Stimulated activated CD4-positive, alpha-beta T cell treated with anti-CD3 and anti-CD28 coated beads, Interleukin-15, amount 100 ng/mL, for 24 hours (primary cell): ENCODE measurements at places on chromosomes 3 and 15.

DNA sequence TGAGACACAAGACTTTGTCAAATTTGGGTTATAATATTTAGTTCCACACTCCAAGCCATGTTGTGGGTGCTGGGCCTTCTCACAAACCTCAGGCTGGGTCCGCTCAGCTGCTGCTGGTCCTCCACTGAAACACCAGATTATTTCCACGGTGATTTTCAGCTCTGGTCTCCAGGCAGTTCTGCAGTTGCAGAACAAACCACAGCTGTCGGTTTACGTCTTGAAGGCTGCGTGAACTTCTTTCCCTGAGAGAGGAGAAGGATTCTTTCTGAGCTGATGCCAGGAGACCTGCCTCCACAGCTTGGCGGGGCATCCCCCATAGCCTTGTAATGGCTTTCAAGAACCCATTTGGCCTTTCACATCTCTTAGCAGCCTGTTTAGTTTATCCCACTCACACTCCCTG, 16.2 kb downstream of the GALNT15 start:
- DNase-seq: no peak

DNA sequence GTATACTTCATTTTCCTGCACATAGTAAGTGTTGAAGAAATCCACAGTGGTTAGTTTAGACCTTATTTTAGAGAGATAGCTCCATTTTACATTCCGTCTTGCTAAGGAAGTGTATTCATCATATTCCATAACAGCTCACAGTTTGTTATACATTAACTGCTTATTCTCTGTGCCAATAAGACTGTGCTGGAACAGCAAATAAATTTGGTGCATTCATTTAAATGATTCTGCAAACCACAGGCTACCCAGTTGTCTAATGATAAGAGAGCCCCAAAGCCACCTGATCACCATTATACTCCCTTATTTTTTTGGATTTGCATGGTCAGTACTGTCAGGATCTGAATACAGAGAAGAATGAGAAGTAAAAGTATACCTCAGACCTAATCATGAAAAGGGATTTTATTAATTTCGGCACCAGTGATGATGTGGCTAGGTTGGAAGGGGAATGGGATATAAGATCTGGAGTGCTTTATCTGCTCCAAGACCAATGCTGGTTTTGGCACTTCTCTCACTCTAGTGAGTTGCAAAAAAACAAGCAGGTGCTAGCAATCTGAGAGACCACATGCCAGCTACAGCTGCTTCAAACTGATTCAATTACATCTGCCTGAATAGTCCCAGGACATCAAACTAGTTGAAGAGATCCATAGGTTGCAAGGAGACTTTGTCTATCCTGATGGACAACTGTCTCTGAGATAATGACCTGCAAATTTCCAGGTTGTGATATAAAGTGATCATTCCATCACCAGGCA, 254.8 kb downstream of the ZBTB20 start:
- DNase-seq: no peak

GRCh38 chr3:65919826-65920225, 118.9 kb downstream of the MAGI1 start:
- no peak for DNase-seq

- peak; percentile 25 for DNase-seq
These were observed 47.0 kb downstream of the MTHFS start for GRCh38 chr15:79849789-79850188.

GRCh38 chr3:159229116-159229680, 427.3 kb downstream of the MFSD1 start:
- DNase-seq: no peak

DNA sequence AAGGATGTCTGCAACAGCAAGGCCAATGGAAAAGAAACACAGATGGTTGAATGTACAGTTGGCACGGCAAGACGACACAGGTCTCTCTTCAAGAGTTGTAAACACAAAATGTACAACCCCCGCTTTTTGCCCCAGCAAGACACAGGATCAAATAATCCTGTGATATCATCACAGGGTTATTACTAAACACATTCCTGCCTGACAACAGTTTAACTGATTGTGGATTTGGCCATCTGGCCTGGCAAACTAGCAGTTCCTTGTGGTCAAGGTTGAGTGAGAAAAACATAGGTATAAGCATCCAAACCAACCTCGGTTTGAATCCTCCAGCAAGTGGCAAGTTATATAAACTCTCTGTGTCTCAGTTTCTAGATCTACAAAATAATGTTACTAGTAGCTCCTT, 23.4 kb downstream of the PARP16 start:
- DNase-seq: no peak

DNA sequence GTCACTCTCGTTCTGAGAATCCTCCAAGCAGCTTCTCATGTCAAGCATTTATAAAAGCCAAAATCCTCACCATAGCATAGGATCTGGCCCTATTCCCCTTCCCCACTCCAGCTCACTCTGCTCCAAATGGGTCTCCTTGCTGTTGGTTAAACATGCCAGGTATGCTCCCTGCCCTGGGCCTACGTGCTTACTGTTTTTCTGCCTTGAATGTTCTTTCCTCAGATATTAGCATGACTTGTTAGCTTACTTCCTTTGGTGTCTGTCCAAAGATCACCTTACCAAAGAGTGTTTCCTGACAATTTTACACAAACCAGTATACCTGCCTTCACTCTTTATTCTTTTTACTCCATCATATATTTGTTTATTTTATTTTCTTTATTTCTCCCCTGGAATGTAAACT, 33.1 kb upstream of the MYO5C start:
- DNase-seq: no peak

GRCh38 chr15:69610858-69611257, 158.2 kb downstream of the RPLP1 start:
- no peak for DNase-seq

GRCh38 chr3:43786102-43786501, 95.4 kb downstream of the ABHD5 start:
- DNase-seq: no peak

GRCh38 chr15:32106401-32107381, 76.4 kb downstream of the CHRNA7 start:
- no peak for DNase-seq

DNA sequence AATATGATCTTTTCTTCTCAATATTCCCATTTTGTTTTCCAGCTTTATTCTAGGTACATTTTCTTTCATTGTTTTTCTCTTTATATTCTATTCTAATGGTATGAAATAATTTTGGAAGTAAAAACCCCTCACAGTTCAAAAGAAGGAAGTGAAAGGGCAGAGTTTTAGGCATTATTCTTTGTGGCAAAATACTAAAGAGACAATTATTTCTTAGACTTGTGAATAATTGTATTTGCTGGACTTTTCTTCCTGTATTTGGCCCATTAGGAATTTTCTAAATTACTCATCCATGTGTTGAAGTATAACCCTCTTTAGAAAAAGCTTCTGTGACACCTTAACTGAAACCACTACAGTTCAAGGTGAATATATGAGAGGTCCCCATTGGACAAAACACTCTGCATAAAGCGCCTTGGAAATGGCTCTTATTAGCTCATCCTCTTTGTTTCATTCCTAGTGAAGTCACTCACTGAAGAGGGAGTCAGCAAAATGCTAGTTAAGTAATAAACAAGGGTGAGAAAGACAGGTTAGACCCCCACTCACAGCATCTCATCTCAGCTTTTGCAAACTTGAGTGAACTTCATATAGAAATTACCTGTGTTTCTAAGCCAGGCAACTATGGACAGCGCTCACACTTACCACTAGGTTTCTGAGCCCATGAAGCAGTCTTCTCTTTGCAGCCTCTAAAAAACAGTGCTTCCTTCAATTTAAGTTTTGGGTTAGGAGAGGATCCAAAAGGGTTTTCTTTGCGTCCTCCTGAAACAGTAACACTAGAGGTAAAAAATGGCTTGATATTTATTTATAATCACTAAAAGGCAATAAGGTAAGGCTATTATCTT, 327.5 kb downstream of the ARPP21 start:
- DNase-seq: no peak

DNA sequence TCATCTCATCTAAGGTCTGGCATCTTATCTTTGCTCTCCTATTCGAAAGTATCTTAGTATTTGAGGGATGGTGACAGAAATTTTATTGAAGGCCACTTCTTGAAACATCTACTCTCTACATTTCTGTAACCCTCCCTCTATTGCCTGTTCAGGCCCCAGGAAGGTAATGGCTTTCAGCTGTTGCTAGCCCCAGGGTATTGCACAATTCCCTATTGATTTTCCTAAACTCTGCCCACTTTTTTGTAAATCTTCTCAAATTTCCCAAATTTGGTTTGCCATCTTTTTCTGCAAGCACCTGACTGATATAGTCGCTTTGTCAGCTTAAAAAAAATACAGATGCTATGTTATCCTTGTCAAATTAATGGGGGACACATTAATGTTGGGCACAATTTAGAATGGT, 242.1 kb downstream of the RAP2B start:
- DNase-seq: no peak

- no peak for DNase-seq
These were observed 75.1 kb downstream of the VGLL4 start for GRCh38 chr3:11568503-11569155.

DNA sequence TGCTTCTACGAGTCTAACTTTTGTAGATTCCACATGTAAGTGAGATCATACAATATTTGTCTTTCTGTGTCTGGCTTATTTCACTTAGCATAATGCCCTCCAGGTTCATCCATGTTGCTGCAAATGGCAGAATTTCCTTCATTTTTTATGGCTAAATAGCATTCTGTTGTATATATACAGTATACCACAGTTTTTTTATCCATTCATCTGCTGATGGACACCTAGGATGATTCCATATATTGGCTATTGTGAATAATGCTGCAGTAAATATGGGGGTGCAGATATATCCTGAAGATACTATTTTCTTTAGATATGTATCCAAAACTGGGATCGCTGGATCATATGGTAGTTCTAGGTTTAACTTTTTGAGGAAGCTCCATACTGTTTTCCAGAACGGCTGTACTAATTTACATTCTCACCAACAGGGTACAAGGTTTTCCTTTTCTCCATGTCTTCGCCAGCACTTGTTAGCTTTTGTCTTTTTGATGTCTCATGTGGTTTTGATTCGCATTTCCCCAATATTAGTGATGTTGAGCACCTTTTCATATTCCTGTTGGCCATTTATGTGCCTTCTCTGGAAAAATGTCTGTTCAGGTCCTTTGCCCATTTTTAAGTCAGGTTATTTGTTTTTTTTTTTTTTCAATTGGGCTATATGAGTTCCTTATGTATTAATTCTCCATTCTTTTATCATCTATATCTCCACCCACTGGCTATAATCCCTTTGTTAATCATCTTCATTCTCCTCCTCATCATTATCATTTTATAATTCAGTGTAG, 26.9 kb downstream of the CHCHD4 start:
- no peak for DNase-seq

- DNase-seq: no peak
These were observed 474.0 kb downstream of the EPHB1 start for GRCh38 chr3:135268941-135269532.

- DNase-seq: no peak
These were observed 8.3 kb upstream of the SLC9C1 start for GRCh38 chr3:112302150-112302830.

DNA sequence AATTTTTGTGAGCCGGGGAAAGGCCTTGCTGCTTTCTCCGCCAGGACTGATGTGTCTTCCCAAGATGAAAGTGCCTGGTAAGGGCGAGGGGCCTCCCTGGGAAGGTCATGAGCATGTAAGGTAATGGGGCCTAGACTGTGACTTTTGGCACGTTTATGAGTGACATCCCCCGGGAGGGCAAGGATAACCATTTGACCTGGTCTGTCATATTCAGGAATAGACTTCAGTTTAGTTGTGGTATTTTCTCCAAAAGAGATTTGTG, 631 bp upstream of the CNBP start:
- peak; percentile 51 for DNase-seq

- no peak for DNase-seq
These were observed 170.9 kb downstream of the UNC13C start for GRCh38 chr15:54149115-54149531.

DNA sequence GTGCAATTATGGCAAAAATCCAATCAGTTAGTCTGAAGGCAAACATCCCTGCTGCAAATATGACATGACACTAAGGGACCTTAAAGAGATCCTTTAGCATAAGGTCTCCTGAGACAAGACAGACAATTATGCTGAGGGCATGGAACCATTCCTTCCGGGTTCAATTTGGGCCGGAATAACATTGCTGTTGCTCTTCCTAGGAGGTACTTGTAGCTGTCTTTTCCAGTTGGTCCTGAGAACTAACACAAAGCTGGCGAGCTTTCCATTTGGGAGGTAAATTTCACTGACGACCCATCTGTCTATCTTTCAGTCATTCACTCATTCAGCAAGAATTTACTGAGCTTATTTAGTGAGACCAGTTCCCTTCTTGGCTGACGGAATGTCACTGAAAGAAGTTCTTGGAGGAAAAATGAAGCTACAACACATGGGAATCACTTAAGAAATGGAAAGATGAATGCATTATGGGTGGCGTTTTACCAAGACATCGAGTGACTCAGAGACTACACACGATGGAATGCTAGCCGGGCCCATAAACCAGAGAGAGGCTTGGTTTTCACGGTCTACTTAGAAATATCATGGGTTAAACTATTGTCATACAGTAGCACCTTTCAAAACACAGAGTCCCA, 215.5 kb downstream of the PDZRN3 start:
- DNase-seq: no peak

- no peak for DNase-seq
These were observed 79.9 kb upstream of the LMCD1 start for GRCh38 chr3:8421711-8422110.

DNA sequence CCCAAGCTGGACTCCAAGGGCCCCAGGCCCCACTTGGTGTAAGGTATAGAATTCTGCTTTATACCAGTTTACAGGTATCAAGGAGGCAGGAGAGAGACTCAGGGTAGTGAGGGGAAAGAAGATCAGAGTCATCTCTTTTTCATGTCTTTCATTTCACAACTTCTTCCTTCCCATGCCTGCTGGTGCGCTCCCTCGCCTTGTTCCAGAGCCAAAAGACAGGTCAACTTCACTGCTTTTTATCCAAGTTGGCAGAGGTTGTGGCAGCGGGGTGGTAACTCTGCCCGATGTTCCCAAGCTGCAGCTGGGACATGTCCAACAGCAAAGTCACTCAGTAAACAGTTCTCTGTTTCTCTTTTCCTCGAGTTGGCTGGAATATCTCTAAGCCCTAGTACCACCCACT, 86.3 kb upstream of the TCF12 start:
- DNase-seq: no peak

DNA sequence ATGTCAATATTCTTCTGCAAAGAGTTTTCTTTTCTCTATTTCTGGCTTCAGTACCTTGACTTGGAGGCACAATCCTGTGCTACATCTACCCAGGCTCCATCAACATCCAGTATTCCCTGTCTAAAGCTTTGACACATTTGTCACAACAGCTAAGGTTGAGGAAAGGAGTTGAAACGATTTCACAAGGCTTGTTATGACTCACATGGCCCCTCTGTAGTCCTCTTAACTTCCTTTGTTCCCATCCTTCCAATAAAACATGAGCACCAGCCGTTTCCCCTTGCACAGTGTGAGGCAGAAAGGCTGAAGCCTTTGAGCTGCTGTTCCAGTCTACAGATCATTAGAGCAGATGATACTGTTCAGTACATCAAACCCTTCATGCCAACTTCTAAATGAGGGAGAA, 163.0 kb upstream of the TMCO5A start:
- DNase-seq: no peak

GRCh38 chr3:153162513-153163392, 727 bp downstream of the RAP2B start:
- peak; percentile 57 for DNase-seq

- DNase-seq: no peak
These were observed 30.6 kb upstream of the ADAMTS7 start for GRCh38 chr15:78841891-78842290.
